ENCODE measurements at places on chromosomes 1 and 21.

DNA sequence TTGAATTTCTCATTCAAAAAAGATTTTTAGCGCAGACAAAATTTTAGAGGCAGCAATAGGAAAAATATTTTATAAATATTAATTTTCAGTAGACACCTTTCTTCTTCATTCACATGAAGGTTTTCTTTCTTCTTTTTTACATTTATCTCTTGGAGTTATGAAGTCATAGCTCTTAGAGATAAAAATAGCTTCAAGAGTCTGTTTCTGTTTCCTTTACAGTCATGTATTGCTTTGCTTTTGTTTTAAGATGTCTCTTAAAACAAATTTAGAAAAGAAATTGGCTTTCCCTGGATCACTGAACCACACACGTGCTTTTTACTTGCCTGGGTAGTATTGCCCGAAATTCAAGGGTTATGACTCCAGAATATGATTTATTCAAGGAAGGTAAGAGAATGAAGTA lies 369.9 kb upstream of the LRRC7 start:
- DNase-seq, result no peak

- DNase-seq, result no peak
These were observed 86.3 kb downstream of the ACBD6 start for GRCh38 chr1:180415985-180416633.

DNA sequence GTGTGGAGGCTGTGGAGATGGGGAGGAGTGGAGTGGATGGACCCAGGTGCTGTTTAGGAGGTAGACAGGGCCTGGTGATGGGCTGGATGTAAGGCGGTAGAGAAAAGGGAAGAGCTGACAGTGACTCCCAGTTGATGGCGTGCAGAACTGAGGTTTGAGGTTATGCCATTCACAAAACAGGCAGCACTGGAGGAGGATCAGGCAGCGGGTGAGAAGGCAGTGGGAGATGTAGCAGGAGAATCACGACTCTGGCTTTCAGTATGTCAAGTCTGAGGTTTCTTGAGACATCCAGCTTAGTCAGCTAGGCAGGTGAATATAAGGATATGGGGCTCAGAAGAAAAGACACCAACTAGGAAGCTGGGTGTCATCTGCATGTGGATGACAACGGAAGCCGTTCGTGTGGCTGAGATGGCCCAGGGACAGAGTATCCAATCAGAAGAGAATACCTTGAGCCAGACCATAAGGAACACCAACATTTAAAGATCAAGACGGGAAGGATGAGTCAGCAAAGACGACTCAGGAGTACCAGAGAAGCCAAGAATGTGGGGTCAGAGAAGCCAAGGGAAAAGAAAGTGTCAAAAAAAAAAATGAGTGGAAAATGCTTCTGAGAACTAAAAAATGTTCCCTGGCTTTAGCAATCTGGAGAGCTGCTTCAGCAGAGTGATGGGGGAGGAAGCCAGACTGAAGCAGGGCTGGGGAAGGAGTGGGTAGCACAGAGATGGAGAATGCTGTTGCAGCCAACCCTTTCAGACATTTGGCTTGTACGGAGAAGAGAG lies 15.2 kb downstream of the LRRN2 start:
- no peak for DNase-seq

GRCh38 chr1:224149709-224150108 lies 33.3 kb upstream of the DEGS1 start:
- no peak for DNase-seq

GRCh38 chr1:93751377-93752250 lies 70.0 kb upstream of the BCAR3 start:
- no peak for DNase-seq

GRCh38 chr1:51912881-51913280 lies 34.4 kb upstream of the NRDC start:
- DNase-seq, result no peak

- DNase-seq, result no peak
These were observed 80.1 kb downstream of the CAPZB start for GRCh38 chr1:19405195-19405760.

DNA sequence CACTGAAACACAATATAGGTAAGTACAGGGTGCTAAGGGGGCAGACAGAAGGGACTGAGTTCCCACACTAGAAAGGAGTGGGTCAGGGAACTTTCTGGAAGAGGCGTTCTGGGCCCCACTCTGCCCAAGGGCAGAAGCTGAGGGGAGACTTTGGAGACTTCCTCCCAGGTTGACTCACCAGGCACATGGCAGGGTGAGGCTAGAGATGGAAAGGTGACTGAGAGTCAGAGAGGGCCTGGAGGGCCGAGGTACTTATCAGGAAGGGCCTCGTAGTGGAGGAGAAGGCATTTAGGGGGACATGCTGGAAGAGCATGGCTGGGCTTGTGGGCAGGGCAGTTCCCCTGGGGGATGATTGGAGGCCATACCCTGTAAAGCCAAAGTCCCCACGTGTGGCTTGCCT lies 159.9 kb upstream of the JUN start:
- DNase-seq, result no peak

- DNase-seq, result no peak
These were observed 11.3 kb downstream of the BTG2 start for GRCh38 chr1:203316626-203317093.

DNA sequence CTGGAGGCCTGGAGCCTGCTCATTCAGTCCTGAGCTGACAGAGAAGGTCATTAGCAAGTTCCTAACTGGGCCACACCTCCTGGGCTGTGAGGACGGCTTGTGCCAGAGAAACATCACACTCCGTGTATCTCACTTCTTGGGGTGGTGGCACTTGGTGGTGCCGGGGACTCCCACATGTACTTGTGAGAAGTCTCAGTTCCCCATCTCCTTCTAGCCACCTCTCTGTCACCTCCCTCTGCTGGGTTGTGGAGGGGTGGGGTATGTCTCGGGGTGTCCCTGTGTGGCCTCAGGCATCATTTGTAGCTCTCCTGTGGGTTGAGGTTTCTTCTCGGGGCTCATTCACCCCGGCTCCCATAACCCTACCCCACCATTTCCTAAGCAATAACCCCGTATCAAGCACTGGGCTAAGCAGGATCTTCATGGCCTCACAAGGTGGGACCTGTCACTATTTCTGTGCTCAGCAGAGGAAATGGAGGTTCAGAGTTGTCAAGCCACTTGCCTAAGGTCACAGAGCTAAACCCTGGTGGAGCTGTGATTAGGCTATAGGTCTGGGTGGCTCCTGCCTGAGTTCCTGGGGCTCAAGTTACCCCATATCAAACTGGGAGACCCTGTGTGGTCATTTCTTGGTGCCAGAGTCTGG lies 62.5 kb downstream of the UBIAD1 start:
- no peak for DNase-seq
